Activated T-helper 1 cell treated with anti-CD3 and anti-CD28 coated beads, Interleukin-12 subunit alpha, Interleukin-12 subunit beta, Interleukin-2, Interleukin-4 antibody, amounts not matched to agents 30 ng/mL and 10 ng/mL and 1 ng/mL, durations not matched to agents 14 hours and 24 hours and 36 hours (primary cell): ENCODE measurements at places on chromosomes 6 and 20. TPM values are rescaled to one million over a fixed set of nuclear protein-coding genes. Genes with fewer than 3 reads are reported as not detected.

- no peak for DNase-seq
Observed at GRCh38 chr6:145278163-145278807, 457.0 kb downstream of the EPM2A start.

STMND1 gene
- not detected in 2 replicates for total RNA-seq

- DNase-seq: no peak
Observed at GRCh38 chr6:34531580-34532201, 24.4 kb downstream of the SPDEF start.

OR2H1 gene
- not detected in 2 replicates for total RNA-seq

DNA sequence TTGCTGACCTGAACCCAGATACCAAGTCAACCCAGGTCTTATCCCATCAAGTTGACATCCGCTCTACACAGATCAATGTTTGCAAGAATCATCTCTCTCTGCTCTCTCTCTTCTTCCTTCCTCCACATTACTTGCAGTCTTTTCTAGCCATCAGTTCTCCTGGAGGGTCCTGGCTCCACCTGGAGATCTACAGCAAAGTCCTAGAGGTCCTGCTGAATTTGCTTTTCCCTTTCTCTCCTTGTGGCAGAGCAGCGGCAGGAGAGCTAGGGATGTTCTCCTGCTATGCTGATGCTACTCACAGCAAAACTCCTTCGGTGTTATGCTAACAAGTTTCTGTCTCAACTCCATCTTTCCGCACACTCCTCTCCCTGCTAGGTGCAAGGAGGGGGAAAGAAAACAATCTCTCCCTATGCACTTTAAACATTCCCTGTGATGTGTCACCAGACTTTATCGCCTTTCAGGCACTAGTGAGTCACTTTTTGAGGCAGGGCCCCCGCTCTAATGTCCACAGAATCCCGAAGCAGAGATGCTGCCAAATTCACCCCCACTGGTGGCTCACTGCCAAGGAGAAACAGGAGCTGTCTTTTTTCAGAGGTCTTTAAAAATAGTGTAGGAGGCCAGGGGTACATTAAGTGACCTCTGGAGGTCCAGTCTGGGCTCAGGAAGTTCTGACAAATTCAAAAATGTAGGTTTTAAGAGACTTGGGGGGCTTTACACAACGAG lies 62.6 kb downstream of the FAM50B start:
- DNase-seq: no peak
